ENCODE measurements at places on chromosomes 2 and 18.
A peak's percentile ranks its signal among the peaks of the same experiment; 100 is the strongest.

GRCh38 chr2:217903859-217904613 lies 98.8 kb downstream of the TNS1 start:
- no peak for DNase-seq

- no peak for DNase-seq
Observed at GRCh38 chr2:135276525-135276924, 224.4 kb downstream of the RAB3GAP1 start.

- DNase-seq: no peak
Observed at GRCh38 chr2:143901185-143901842, 618.6 kb downstream of the ZEB2 start.

GRCh38 chr2:241656190-241656741 lies 18.8 kb downstream of the ATG4B start:
- DNase-seq: no peak

GRCh38 chr2:147181351-147182029 lies 663.3 kb upstream of the ACVR2A start:
- DNase-seq: no peak

- no peak for DNase-seq
Observed at GRCh38 chr2:208466920-208467298, 60.3 kb downstream of the PTH2R start.

DNA sequence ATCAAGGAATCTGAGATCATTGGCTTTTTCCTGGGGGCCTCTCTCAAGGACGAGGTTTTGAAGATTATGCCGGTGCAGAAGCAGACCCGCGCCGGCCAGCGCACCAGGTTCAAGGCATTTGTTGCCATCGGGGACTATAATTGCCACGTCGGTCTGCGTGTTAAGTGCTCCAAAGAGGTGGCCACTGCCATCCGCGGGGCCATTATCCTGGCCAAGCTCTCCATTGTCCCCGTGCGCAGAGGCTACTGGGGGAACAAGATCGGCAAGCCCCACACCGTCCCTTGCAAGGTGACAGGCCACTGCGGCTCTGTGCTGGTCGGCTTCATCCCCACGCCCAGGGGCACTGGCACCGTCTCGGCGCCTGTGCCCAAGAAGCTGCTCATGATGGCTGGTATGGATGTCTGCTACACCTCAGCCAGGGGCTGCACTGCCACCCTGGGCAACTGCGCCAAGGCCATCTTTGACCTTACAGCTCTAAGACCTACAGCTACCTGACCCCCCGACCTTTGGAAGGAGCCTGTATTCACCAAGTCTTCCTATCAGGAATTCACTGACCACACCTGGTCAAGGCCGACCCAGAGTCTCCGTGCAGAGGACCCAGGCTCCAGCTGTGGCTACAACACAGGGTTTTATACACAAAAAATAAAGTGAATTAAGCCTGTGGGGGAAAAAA lies 141.8 kb downstream of the SOCS6 start:
- DNase-seq: no peak

DNA sequence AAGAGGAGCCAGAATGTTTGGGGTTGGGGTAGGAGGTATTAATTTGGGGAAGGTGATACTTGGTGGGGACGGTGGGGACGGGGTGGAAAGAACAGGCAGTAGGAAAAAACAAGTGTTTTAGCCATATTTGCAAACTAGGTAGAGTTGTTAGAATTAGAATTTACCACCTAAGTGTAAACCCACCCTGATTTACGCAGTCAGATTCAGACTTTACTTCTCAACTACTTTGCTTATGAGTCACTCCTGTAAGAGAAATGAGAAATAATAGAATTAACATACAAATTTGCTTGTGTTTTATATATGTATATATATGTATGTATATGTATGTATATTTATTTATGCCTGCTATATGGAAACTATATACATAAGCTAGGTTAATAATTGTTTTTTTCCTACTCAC lies 1168.2 kb upstream of the ZEB2 start:
- DNase-seq: no peak

DNA sequence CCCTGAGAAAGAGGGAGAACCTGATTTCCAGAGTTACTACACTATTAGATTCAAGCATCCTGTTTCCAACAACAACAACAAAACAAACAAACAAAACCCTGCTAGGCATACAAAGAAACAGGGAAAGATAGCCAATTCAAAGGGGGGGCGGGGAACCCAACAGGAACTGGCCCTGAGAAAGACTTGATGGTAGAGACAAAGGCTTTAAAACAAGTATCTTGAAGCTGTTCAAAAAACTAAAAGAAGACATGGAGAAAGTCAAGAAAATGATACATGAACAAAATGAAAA lies 147.1 kb downstream of the THADA start:
- DNase-seq: no peak

- no peak for DNase-seq
Observed at GRCh38 chr2:234191819-234192407, 141.4 kb downstream of the SPP2 start.

GRCh38 chr2:171320208-171320621 lies 113.6 kb downstream of the METTL8 start:
- no peak for DNase-seq

GRCh38 chr2:174673876-174674275 lies 76.3 kb upstream of the WIPF1 start:
- no peak for DNase-seq

DNA sequence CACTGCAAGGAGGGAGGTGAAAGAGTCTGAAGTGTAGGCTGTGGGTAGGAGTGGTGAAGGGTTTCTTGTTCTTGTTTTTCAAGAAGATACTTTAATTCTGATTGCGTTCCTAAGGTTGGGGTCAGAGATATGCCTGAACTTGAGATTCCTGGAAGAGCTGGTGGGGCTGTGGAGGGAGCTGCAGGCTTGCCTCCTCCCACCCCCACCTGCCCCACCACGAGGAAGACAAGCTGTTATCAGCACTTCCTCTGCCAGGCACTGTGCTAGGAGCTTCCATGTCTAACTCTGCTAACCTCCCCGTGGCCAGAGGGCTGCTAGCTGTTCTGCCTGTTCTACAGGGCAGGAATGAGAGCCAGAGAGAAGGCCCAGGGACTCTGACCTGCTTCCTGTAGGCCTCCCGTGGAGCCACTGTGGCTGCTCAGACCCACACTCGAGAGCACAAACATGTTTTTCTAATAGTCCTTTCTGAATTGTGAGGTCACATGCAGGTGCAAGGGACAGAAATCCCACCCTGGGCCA lies 13.7 kb downstream of the ANKRD23 start:
- DNase-seq: no peak

DNA sequence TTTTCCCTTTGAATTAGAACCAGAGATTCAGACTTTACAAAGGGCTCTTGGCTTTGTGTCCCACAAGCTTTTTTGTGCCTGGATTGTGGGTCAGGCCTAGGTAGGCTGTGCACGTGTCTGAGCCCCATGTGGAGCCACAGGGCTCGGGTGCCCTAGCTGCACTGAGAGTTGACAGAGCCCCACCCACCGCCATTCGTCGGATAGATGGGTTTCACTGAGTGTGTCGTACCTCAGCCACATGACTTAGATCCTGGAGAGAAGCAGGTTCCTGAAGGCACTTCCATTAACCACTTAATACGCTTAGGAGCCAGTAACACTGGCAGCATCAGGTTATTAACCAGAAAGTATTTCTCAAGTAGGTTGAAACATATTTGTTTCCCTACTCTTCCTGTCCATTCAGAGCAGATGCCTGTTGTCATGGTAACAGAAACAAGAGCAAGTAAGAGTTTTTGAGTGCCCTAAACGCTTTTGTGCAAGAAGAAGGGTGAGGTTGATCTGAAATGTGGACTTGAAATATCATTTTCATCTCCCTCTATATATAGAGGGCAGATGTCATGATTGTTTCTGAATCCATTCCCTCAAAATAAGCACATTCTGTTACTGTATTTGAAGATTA lies 30.0 kb downstream of the ADCYAP1 start:
- DNase-seq: no peak

GRCh38 chr2:48874282-48874681 lies 118.8 kb upstream of the LHCGR start:
- no peak for DNase-seq

GRCh38 chr2:45210462-45211195 lies 201.4 kb upstream of the SIX2 start:
- no peak for DNase-seq

DNA sequence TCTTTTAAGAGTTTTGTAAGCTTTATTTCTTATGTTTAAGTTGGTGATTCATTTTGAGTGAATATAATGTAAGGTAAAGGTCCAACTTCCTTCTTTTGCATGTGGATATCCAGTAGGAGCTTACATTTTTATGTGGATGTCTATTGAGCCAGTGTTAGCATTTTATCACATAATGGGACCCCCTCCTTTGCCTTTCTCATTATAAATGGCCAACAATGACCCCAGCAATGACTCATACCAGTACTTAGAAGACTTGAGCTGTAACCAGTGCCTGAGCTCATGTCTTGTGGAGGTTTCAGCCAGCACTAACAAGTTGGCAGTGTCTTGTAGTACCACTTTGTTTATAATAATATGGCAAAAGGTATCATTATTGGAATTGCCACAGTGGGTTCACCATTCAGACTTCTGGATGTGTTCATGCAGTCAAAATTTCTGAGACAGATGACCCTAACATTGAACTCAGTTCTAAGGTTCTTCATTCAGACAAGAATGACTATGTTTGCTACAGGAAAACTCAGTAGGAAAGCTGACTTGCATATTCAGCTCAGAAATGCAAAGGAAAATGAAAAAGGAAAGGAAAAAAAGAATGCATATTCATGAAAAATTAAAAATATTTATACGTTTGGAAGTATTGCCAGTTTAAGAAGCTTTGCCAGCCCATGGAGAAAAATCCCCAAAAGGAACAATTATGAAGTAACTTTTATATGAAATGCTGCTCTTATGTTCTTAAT lies 41.0 kb downstream of the CDKL4 start:
- DNase-seq: no peak

GRCh38 chr2:15782009-15782751 lies 158.2 kb upstream of the MYCN start:
- no peak for DNase-seq

- no peak for DNase-seq
Observed at GRCh38 chr2:233290051-233290845, 17.4 kb upstream of the SAG start.

- DNase-seq: no peak
Observed at GRCh38 chr2:98355881-98356280, 9.6 kb downstream of the CNGA3 start.

DNA sequence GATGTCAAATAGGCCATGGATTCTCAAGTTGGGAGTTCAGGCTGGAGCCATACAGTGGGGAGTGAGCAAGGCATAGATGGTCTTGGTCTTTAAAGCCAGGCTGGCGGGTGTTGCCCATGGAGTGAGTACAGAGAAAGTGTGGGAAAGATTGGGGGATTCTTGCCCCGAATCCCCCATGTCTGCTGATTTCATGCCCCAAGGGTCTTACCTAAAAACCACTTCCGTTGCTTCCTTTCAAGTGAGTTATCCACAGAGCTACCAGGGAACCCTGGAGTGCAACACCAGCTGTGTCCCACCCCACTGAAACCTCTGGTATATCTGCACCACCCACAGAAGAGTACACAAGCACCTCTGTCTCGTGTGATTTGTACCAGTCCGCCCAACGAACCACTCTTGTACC lies 31.4 kb downstream of the FHOD3 start:
- DNase-seq: no peak

DNA sequence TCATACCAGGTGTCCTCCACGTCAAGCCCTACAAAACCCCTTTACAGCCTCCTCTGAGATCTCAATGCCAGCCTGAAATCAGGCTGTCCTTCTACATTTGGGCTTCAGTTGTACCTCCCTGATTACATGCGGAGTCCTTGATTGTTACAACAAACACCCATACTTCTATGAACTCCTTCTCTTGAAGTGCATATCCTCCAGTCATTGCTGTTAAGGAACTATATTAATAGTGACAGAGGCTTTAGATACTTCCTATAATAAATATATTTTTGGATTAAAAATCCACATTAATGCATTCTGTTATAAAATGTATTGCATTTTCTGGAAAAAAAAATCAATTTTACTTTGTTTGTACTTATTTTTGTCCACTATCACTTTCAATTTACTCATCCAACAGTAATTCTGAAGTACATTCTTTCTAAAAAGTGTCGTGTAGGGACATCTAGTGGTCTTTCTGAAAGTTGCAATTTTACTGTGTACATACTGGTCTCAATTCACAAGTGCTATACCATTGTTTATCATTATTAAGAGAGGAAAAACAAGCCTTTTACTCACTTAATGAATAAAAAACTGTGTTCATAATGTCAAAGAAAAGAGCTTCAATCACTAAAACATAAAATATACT lies 316.4 kb downstream of the DSEL start:
- DNase-seq: peak; percentile 29

- DNase-seq: no peak
Observed at GRCh38 chr2:241941691-241942301, 72.3 kb downstream of the RTP5 start.

GRCh38 chr2:20425371-20425881 lies 21.4 kb upstream of the RHOB start:
- no peak for DNase-seq

GRCh38 chr2:236657801-236658200 lies 88.2 kb downstream of the ACKR3 start:
- no peak for DNase-seq

DNA sequence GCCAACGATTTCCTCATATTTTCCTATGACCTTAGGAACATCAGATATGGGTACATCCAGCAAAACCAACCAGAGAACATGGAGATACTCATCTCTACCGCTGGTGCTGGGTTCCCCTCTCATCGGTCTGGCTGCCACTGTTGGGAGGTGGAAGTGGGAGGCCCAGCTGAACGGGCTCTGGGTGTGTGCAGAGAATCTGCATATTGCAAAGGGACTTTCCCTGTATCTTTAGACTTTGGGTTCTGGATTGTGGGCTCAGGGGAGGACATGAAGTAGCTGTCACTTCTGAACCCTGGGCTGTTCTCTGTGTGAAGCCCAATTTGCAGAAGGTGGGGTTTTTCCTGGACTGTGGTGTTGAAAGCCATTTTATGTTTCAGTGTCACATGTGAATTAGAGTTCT lies 30.0 kb downstream of the RAPGEF4 start:
- DNase-seq: no peak

DNA sequence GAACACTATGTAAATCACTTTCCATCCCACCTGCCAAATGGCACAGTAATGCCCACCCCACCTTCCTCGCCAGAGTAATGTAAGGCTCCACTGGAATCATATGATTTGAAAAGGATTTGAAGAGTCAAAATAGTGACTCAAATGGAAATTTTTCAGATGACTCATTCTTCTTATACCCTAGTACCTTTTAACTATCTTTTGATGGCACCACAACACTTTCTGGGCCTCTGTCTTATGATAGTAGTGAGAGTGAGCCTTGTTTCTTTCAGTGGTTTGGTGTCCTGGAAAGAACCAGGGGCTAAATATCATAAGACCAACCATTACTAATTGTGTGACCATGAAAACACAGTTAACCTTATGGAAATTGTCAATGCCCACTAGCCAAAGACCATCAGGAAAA lies 235.4 kb upstream of the SLC14A2 start:
- DNase-seq: no peak
